ENCODE measurements at places on chromosomes 5 and 9.
A peak's percentile ranks its signal among the peaks of the same experiment; 100 is the strongest.

DNA sequence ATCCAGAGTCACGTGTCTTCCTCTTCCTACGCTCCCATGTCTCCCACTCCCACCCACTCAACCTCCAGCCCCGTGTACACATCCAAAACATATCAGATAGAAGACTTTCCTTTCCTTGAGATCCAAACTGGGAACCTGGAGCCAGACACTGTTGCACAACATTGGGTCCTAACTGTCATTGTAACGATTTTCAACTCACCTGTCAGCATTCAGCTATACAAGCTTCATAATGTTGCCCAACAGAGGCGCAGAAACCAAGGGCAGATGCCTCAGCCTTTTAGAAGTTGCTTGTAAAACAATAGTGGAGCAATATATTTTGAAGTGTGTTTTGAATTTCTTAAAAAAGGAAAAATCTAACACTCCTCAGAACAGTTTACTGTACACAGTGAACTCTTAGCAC lies 84.9 kb upstream of the GLIS3 start:
- no peak for DNase-seq

DNA sequence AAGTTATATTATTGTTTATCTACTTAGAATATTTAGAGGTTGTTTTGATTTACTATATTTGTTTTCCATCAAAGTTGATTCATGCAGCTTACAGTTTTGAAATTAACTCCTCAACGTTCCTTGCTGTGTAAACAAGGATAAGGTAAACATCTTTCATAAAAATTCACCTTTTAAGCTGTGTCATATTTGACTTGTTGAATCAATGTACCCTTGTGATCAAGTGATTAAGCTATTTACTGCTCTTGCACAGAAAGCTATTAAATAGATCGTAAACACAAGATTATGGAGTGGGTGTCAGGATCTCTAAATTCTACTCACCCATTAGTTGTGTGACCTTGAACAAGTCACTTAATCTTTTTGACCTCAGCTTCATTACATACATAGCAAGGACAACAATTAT lies 2054.0 kb upstream of the NUDT12 start:
- no peak for DNase-seq

GRCh38 chr9:108885643-108886348 lies 23.7 kb downstream of the ACTL7A start:
- no peak for DNase-seq

GRCh38 chr9:77912895-77913693 lies 118.5 kb downstream of the GNAQ start:
- DNase-seq, result no peak

DNA sequence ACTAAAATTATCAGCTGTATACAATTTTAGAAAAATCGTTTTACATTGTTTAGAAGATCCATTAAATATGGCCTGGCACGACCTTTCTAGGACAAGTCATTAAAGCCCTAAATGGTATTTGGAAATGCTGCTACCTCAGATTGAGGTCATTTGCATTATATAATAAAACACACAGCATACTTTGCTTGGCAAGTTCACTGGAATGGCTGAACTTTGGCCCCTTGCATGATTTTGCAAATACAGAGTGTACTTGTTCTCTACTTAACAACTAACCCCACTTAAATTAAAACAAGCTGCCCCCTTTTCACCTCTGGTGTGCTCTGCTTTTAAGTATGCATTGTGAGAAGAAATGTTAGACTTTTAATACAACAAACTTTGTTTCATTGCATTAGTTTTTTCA lies 860.1 kb downstream of the PTPRD start:
- no peak for DNase-seq

GRCh38 chr9:101117161-101117560 lies 88.6 kb downstream of the PLPPR1 start:
- DNase-seq, result no peak

DNA sequence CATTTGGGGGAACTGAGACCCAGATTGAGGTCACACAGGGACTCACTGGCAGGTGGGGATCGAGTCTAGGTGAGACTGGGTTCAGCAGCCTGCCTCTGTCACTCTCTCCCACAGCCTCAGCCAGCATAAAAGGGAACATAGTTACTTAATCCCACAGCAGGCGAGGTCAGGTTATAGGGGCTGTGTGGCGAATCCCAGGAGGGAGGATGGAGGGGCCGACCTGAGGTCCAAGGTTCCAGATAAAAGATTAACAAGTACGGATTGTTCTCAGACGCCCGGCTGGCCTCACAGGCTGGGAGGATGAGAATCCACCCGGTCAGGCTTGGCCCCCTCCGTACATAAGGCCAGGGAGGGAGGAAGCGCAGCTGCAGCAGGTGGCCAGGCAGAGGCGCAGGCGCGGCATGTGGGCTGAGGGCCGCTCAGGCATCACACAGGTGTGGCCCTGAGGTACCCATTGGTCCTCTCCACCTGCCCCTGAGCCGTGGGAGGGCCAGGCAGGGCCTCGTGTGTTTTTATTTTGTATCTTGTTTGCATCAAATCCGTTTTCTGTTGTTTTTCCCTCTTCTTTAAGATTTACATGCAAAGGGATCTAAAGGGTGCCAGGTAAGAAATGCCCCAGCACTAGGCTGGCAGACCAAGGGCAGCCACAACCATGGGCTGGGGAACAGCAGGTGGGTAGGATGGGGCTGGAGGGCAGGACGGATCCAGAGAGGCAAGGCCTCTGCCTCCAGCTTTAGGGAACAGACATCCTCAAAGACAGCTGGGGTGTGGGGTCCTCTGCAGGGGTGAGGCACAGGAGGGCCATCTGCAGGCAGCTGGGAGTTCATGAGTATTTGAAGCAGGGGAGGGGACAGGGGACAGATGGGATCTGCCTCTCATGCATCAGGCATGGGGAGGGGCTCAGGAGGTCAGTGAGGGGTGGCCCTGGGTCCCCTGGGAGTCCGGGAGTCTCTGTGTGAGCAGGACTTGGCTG lies 3.6 kb downstream of the SUSD3 start:
- DNase-seq, result peak; percentile 81

- no peak for DNase-seq
Measured at GRCh38 chr5:39648848-39649227, 224.1 kb upstream of the DAB2 start.

GRCh38 chr9:133512253-133513213 lies 12.2 kb downstream of the MYMK start:
- DNase-seq, result peak; percentile 43

DNA sequence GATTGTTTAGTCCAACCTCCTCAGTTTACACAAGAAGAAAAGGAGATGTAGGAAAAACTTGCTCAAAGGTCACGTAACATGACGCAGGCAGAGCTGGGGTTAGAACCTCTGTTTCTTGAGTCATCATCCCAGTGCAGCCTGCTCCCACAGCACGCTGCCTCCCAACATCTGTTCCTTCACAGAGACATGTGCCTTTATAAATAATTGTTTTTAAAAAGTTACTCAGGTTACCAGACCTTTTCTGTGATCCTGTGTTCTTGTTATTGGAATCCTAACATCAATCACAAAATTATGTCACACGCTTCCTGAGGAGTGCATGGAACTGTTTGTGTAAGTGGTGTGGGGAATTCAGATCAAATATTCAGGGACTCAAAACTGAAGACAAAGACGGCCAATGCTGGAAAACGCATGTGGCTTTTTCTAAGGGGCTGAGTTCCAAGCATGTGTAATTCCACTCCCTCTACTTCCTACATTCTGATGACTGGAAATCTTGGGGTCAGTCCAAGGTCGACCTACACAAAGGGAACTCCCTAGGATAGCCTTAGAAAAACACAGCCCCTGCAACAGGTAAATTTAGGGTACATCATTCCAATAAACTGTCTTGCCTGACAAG lies 184.3 kb downstream of the TSSK1B start:
- DNase-seq, result no peak

DNA sequence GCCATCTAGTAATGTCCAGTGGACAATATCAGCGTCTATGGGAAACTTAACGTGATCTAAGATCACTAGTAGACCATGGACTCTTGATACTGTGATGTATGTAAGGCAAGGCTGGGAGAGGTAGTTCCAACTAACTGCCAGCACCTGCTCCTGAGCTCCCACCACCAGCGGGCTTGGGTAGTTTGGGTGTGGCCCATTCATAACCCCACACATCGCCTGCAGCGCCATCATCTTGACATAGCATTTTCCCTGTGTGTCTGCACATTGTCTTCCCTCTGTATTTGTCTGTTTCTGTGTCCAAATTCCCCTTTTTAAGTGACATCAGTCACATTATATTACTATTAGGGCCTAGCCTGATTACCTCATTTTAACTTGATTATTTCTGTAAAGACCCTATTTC lies 28.1 kb upstream of the GSN start:
- no peak for DNase-seq

Data from WERI-Rb-1 (cell line).